Activated CD4-positive, alpha-beta T cell treated with anti-CD3 and anti-CD28 coated beads, Interleukin-2, amount 10 ng/mL, durations not matched to agents 7 days and 5 days (primary cell): ENCODE measurements at places on chromosomes 16 and 17. TPM values are rescaled to one million over a fixed set of nuclear protein-coding genes. Genes with fewer than 3 reads are reported as not detected.
A peak's percentile ranks its signal among the peaks of the same experiment; 100 is the strongest.

DNA sequence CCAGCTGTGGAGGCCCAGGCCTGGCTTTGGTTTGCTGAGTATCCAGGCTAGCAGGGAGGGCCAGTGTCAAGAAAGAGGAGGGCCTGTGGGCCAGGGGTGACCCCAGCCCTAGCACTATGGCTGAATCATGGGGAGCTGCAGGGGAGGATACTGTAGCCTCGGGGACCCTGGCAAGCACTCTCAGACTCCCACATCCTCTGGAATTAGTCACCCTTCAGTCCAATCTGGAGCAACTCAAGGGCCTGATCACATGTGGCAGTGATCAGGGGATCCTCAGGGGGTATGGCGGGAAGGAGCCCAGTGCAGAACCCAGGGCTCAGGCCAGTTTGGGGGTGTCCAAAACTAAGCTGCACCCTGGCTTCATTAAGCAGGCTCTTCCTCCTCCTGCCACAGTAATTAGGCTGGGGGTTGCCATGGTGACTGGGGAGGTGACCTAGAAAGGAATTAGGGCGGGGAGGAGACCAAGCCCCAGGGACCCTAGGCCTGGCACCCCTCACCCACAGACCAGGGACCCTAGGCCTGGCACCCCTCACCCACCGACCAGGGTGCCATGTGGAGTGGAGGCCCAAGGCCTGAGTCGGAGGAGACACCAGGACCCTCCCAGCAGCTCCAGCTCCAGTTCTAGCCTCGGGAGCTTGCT, 5.8 kb downstream of the NLGN2 start:
- no peak for DNase-seq

KCNJ18 gene
- total RNA-seq, result not detected

CAPNS2 gene
- total RNA-seq, result not detected

GRCh38 chr17:33521784-33522183, 228.7 kb upstream of the ASIC2 start:
- DNase-seq, result no peak

MT1G gene
- 8.0 TPM for total RNA-seq

DNA sequence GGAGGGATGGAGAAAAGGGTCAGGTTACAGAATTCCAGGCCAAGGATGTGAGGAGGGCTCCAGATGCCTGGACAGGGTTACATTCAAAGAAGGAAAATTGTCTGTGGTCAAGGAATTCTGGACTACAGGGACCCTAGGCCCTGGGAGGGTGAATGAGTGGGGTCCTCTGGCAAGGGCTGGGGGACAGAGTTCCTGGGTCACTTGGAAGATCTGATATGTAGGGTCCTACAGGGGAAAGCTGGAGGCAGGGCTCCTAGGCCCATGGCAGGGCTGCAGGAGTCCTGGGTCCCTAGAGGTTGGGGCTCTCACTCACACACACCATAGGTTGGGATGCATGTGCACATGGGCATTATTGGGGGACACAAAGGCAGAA, 46.3 kb upstream of the ACSM2B start:
- DNase-seq, result no peak

DNA sequence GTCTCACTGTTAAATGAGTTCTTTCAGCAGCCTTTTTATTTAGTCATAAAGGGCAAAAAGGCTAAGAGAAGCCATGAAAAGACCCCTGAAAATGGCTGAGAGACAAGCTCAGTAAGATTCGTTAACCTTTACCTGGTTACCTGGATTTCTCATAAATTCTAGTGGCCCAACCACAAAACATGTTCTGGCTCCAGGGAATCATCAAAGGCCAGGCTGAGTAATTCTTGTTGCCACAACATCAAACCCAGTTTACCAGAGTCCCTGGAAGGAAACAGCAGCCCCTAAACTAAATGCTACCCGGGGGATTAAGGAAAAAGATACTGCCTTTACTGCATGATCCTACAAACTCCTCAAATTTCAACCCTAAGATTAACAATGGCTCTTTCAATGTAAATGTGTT, 15.8 kb downstream of the CYTH1 start:
- no peak for DNase-seq

MYO19 gene
- total RNA-seq, result 127 TPM

DNA sequence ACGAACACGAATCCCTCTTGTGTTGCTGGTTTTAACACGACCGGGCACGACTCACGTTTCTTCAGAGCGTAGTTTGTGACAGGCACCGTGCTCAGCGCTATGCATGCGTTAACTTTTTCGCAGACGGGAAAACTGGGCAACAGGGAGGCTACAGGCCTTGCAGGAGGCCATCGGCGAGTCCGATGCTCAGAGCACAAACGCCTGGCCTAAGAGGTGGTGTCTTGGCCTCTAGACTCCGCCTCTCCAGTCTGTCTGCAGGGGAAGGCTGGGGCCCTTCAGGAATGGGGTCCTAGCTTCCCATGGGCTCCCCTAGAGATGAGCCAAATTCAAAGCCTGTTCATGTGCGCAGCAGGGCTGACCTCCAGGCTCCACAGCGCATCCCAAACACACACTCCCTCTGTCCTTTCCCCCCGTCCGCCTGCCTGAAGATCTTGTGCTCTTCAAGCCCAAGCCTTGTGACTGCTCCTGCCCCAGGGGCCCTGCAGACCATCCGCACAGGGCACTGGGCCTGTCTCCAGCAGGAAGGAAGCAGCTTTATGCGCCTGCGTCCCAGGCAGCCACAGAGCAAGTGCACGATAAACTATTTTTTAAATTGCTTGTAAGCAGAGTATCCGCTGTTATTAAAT, 3.1 kb downstream of the CLCN7 start:
- DNase-seq, result no peak

DNA sequence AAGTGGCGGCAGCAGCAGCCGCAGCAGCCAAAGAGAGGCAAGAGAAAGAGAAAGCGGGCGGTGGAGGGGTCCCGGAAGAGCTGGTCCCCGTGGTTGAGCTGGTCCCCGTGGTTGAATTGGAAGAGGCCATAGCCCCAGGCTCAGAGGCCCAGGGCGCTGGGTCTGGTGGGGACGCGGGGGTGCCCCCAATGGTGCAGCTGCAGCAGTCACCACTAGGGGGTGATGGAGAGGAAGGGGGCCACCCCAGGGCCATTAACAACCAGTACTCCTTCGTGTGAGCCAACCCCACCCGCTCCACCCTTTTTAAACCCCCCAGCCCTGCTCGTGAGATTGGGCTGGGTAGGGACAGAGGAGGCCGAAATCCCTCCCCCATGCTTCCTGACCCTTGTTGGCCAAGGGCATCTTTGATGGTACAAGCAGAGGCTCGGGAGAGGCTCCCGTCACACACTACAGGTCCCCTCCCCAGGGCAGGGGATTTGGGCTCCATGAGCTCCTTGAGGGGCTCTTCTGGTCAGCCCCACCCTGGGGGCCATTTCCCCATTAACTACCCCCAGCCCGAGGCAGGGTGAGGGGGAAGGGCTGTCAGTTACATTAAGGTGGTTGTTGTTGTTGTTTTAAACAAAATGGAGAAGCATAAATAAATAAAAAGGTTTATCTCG, 4.6 kb upstream of the ATP2A1 start:
- DNase-seq, result peak; percentile 62

- DNase-seq, result no peak
Measured at GRCh38 chr16:28212532-28212873, 738 bp upstream of the XPO6 start.

DNA sequence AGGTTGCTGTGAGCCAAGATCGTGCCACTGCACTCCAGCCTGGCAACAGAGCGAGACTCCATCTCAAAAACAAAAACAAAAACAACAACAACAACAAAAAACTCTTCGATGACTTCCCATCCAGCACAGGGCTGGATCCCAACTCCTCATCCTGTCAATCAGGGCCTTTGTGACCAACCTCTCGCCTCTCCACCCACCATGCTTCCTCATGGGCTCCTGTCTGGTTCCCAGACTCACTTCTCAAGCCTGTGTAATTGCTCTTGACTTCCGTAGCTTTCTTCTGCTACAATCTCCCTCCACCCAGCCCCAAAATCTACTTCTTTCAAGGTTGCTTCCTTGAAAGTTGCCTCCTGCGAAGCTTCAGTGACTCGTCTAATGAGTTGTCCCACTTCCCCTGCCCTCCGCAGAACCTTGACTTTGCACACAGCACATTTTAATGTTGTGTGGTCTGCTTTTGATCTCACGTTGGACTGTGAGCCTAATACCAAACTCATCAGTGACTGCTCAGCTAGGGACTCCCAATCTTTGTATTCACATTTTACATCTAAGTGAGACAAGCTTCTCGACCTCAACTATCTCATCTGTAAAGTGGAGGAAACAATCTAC, 936 bp upstream of the RASL10B start:
- DNase-seq, result no peak

DNA sequence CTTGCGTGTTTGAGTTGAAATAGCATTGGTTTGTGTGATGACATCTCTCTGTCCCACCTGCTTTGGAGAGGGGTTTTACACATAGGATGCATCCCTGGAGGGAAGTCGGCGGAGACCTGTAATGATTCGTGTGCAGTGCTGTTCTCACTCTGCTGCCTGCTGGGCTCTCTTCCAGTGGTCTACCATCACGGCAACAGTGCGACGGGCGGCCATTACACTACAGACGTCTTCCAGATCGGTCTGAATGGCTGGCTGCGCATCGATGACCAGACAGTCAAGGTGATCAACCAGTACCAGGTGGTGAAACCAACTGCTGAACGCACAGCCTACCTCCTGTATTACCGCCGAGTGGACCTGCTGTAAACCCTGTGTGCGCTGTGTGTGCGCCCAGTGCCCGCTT, 41.1 kb upstream of the CRISPLD2 start:
- no peak for DNase-seq

SMTNL2 gene
- total RNA-seq, result not detected

GRCh38 chr17:72121164-72122009, 567 bp downstream of the SOX9 start:
- DNase-seq, result no peak

DNA sequence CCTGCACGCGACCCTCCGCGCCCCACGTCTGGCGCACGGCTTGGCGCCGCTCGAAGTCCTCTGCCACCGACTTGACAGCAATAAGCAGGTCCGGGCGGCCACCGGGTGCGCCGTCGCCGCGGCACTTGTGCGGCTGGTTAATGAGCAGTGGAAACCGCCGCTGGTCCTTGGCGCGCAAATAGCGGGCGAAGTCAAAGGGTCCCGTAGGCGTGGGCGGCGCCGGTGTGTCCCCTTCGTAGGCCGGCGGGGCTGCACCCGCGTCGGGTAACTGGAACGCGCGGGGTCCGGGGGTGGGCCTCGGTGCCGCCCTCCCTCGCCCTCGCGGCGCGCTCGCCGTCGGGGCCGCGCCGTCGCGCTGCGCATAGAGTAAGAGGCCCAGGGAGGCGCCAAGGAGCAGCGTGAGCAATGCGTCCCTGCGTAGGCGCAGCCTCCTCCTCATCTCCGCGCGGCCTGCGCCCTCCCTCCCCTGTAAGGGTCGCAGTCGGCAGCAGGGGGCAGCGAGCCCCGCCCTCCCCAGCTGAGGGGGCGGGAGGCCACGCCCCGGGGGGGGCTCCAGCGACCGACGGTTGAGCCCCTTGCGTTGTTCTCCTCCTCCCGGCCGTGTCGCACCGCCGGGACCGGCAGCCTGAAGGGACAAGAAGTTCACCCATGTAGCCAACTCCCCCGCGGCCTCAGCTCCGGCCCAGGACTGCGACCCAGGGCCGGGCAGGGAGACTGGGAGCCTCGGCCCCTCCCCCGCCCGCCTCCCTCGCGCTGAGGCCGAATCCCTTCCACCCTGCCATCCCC, 558 bp downstream of the B3GNT9 start:
- DNase-seq, result peak; percentile 46

GRCh38 chr17:60604686-60605334, 4.8 kb downstream of the PPM1D start:
- no peak for DNase-seq

- DNase-seq, result no peak
Measured at GRCh38 chr16:20749474-20749873, 7.9 kb upstream of the THUMPD1 start.

DNA sequence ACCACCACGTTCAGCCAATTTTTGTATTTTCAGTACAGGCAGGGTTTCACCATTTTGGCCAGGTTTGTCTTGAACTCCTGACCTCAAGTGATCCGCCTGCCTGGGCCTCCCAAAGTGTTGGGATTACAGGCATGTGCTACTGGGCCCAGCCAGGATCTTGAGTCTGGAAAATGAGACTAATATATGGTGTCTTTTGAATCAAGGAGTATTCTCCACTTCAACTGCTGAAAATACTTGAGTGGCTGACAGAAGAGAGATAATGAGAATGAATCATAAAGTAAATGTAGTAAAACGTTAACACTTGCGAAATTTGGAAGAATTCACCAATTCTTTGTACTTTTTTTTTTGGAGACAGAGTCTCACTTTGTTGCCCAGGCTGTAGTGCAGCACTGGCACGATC, 16.6 kb downstream of the SMYD4 start:
- DNase-seq, result no peak

TANC2 gene
- total RNA-seq, result 9.8 TPM

- no peak for DNase-seq
Measured at GRCh38 chr16:11755022-11755760, 12.5 kb upstream of the TXNDC11 start.

DNA sequence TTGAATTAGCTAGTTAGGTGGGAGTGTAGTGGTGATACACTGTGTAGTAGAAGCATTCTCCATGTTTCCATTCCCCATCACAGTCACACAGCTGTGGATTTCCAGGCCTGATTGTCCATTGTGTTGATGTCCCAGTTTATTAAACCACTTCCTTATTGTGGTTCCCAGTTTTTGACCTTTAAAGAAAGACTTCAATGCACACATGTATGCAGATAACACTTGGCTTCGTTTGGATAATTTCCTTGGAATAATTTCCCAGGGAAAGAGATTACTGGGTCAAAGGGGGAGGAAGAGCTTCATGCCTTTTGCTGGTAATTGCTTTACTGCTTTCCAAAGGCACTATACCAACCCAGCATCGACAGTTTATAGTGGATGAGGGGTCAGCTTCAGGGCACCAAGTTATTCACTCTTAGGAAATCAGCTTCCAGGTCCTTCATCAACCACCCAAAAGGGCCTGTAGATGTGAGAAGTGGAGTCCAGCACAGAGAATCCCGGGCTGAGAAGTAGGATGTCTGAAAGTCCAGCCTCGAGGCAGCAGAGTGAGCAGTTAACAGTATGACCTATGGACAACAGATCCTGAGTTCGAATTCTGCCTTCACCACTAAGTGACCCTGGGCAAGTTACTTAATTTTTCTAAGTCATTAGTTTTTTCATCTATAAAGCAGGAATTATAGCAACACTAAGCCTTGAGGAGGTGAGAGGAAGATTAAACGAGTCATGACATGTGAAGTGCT, 31.3 kb upstream of the TNS4 start:
- no peak for DNase-seq

DNA sequence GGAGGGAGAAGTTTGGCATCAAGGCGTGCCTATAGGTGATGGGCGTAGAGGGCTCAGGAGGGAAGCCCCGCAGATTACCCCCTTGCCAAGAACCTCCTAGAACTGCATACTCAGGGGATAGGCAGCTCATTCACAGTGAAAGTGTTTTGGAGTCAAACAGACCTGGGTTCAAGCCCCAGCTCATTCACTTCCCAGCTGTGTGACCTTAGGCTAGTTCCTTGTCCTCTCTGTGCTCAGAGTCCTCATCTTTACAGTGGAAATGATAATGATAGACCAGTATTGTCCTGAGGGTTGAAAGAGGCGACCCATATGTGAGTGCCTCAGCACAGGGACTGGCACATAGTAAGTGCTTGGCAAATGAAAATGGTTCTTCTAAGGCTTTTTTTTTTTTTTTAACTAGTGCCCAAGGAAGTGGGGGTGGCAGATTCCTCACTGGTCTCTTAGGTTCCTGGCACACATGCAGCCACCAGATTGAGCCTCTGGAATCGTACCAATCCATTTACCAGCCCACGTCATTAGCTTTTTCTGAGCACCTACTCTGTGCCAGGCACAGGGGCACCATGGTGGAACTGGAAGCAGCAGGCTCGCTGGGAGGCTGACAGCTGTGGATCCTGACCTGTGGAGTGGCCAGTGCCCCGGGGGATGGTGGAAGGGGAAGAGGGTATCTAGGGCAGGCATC, 75.8 kb downstream of the SREBF1 start:
- no peak for DNase-seq

GRCh38 chr16:27202923-27203506, 311 bp upstream of the KDM8 start:
- peak; percentile 92 for DNase-seq

SEPTIN1 gene
- total RNA-seq, result 383 TPM
